Neural progenitor cell (in vitro differentiated cells): ENCODE measurements at places on chromosomes 13 and 19.

DNA sequence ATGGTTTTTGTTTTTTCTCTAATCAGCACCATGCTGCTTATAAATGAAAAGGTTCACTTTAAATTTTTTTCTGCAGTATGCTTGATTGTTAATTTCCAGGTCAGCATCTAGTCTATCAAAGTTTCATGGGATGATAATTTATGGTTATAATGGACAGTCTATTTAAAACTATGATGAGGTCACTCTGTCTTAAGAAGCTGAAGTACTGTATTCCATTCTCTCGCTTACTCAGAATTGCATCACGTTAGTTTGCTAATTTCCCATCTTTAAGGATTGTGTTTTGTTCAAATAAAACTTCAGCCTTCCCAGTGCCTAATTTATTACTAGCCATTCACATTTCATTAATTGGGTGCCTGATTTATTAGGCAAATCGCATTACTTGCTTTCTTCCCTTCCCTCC lies 94.3 kb downstream of the GPC6 start:
- H3K4me1 ChIP-seq = peaks cover 17% of the 10 kb centered on the region
- no peaks in the 10 kb centered on the region for H3K36me3 ChIP-seq
- no peaks in the 10 kb centered on the region for H3K27me3 ChIP-seq
- no peak overlapping the region for H3K4me3 ChIP-seq

DNA sequence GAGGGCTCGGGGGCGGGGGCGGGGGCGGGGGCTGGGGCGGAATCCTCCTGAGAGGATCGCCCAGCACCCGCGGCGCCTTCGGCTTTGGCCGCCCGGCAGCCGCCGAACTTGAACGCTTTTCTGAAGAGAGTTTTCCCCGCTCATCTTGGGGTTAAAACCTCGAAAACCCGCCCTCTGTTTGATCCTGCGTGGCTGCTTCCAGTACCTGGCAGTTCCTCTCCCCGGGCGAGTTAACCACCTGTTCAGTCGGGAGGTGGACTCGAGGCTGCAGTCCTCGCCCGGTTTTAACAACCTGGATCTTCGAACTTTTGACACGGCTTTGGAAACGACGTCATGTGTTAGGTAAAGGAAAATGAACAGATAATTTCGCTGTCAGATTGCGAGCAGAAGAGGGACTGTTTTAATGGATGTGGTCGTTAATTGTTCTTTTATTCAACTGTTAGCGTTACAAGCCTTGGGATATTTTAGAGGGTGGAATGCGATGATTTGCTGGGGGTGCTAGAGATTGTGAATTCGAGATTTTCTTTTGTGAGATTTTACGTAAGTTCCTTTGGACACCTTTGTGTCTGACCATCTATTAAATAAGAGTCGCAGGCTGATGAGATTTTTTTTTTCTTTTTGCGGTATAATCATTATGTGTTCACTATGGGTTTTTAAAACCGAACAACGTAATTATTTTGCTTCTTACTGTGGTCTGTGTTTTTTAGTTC lies 1.0 kb downstream of the FNDC3A start:
- peaks cover 12% of the 10 kb centered on the region for H3K27me3 ChIP-seq
- no peaks in the 10 kb centered on the region for H3K36me3 ChIP-seq
- H3K4me1 ChIP-seq = peaks cover 19% of the 10 kb centered on the region
- peak overlapping the region; percentile 71 for H3K4me3 ChIP-seq
- H3K27ac ChIP-seq = no peak overlapping the region
- DNase-seq = no peak

DNA sequence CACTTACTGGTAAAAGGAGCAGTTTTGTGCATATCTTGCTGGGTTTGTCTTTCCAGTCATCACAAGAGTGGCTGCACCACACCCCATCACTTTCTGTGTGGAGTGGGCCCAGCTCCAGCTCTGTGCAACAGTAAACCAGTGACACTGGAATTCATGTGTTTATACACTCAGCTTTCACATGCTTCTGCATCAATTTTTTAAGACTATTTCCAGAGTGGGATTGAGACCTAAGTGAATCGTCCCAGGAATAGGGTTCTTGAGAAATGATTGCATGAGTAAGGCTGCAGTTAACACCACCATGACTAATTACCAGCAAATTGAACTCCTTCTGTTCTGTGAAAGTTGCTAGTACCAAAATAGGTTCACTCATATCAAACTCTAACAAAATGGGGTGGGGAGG lies 5.3 kb upstream of the CFAP97D2 start:
- DNase-seq = no peak
- H3K27me3 ChIP-seq = no peaks in the 10 kb centered on the region
- H3K4me1 ChIP-seq = no peaks in the 10 kb centered on the region
- H3K36me3 ChIP-seq = no peaks in the 10 kb centered on the region
- no peak overlapping the region for H3K4me3 ChIP-seq

DNA sequence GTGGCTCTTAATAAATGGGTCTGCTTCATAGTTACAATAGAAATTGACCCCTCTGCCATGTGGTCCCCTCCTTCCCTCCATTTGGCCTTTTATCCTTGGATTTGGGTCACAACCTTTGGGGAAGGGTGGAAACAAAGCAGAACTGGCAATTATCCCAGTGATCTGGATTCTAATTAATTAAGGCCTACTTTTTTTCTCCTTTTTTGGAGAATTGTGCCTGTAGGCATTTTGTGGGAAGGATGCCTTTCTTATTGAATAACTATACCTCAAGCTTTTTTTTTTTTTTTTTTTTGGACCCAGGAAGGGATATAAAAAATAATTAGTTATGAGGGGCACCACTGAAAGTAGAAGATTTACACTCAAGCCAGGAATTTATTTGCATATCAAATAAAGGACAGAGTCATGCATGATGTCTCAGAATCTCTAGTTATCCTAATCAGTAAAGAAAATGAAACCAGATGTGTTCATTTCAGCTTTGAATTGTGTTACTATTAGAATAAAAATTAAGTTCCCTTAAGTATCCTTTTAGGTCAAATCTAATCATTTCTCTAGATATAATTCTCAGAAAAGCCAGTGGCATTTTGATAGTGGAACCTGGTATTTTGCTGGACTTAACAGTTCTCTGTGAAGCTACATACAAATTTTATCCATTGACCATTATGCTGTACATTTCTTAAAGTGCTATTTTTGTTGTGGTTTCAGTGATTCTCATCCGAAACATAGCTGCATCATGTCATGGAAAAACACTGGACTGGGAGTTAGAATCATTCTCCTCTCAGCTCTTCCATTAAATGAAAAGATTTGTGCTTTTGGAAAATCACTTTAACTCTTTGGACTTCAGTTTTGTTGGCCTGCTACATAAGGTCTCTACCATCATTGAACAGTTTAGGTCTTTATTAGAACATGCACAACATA lies 129.3 kb downstream of the KCNRG start:
- no peak overlapping the region for H3K4me3 ChIP-seq
- no peak overlapping the region for H3K27ac ChIP-seq
- no peaks in the 10 kb centered on the region for H3K27me3 ChIP-seq
- peaks cover 20% of the 10 kb centered on the region for H3K4me1 ChIP-seq

DNA sequence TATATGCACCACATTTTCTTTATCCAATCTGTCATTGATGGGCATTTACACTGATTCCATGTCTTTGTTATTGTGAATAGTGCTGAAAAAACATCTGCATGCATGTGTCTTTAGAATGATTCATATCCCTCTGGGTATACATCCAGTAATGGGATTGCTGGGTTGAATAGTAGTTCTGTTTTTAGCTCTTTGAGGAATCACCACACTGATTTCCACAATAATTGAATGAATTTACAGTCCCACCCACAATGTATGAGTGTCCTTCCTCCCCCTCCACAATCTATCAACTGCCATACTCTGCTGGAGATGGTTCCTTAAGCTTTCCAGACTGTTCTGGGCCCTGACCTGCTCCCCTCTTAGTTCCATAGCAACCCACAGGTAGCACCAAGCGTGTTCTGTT lies 667.0 kb downstream of the LIG4 start:
- H3K4me3 ChIP-seq = no peak overlapping the region
- H3K36me3 ChIP-seq = no peaks in the 10 kb centered on the region
- H3K27ac ChIP-seq = no peak overlapping the region
- DNase-seq = no peak
- no peaks in the 10 kb centered on the region for H3K4me1 ChIP-seq
- H3K27me3 ChIP-seq = no peaks in the 10 kb centered on the region

- H3K27ac ChIP-seq = no peak overlapping the region
- no peak for DNase-seq
- H3K36me3 ChIP-seq = no peaks in the 10 kb centered on the region
- H3K4me3 ChIP-seq = no peak overlapping the region
- H3K27me3 ChIP-seq = no peaks in the 10 kb centered on the region
Observed at GRCh38 chr13:44268980-44269379, 104.6 kb upstream of the SERP2 start.

DNA sequence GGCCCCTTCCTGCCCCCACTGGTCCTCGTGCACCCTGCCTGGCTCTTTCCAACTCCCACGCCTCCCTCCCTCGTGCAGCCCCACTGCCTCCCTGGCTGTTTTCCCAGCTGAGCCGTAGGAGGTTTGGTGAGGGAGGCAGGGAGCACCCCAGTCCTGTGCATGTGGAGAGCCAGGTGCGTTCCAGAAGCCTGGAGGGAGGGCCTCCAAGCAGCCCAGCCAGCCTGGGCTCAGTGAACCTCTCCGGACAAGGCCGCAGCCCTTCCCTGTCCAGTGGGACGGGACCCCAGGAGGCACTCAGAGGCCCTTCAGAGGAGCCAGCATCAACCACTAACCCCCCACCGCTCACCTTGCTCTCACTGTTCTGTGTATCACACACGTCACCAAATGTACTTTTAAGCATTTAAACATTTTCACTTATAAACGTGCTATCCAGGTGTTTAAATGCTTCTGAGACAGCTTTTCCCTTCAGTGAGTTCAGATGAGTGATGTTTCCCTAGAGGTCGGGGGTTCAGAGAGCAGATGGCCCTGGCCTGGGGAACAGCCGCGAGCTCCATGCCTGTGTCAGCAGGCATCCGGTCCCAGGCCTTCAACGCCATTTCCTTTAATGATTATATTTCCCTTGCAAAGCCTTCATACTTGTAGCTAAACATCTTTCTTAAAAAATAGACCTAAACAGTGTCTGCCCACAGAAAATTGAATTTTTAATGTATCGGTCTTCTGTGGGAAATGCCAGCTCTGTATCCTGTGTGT lies 122.6 kb downstream of the ATP11A start:
- no peaks in the 10 kb centered on the region for H3K27me3 ChIP-seq
- H3K4me3 ChIP-seq = no peak overlapping the region
- no peak for DNase-seq

GRCh38 chr13:105595471-105595870 lies 940.0 kb downstream of the EFNB2 start:
- DNase-seq = no peak
- H3K27ac ChIP-seq = no peak overlapping the region
- H3K4me3 ChIP-seq = no peak overlapping the region
- H3K27me3 ChIP-seq = no peaks in the 10 kb centered on the region
- H3K36me3 ChIP-seq = no peaks in the 10 kb centered on the region

- H3K27ac ChIP-seq = no peak overlapping the region
- H3K27me3 ChIP-seq = no peaks in the 10 kb centered on the region
- DNase-seq = no peak
- H3K36me3 ChIP-seq = no peaks in the 10 kb centered on the region
- H3K4me1 ChIP-seq = no peaks in the 10 kb centered on the region
- no peak overlapping the region for H3K4me3 ChIP-seq
Observed at GRCh38 chr13:105991622-105992277, 543.7 kb downstream of the EFNB2 start.
